Dermis microvascular lymphatic vessel endothelial cell (primary cell): ENCODE measurements at places on chromosomes 6 and 20. TPM values are rescaled to one million over a fixed set of nuclear protein-coding genes. Genes with fewer than 3 reads are reported as not detected.
A peak's percentile ranks its signal among the peaks of the same experiment; 100 is the strongest.

DNA sequence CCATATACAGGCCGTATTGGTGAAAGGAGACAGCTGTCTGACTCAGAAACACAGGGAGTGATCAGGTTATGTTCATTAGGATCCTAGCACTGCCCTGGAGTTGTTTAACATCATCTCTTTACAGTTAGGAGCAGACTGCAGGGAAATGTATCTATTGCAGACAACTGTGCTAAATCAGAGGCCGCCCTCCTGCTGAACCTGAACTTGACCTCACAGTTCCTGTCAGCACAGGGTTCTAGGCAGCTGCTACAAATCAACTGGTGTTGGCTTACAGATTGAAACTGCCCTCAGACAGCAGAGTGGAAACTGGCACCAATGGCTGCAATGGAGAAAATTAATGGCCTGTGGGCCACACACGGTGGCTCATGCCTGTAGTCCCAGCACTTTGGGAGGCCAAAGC, 3.7 kb upstream of the RPP40 start:
- DNase-seq: no peak

RIPOR2 gene
- 0.13 TPM in 2 replicates for total RNA-seq

DNA sequence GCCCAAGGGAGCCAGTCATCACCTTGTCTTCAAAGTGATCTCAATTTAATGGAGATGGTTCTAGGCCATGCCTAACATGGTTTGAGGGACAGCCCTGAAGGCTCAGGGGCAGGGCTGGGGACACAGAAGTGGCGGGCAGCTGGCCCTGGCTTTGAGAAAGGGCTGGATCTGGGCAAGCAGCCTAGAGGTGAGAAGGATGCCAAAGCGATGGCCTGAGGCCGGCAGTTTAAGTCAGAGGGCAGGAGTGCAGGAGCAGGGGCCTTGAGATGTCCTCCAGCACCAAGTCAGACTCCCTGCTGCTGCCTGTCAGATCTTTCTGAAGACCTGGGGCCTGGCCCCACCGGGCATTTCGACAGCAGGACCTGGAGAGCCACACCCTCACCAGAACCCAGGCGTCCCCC, 28.4 kb upstream of the APMAP start:
- no peak for DNase-seq

GRCh38 chr6:113971741-113972140, 793 bp upstream of the HDAC2 start:
- DNase-seq: no peak

- no peak for DNase-seq
Measured at GRCh38 chr20:18879262-18879661, 65.7 kb downstream of the SCP2D1 start.

CDKAL1 gene
- total RNA-seq: 15.3 and 17.8 TPM in 2 replicates

ERVFRD-1 gene
- total RNA-seq: under 0.01 TPM in 2 replicates

DNA sequence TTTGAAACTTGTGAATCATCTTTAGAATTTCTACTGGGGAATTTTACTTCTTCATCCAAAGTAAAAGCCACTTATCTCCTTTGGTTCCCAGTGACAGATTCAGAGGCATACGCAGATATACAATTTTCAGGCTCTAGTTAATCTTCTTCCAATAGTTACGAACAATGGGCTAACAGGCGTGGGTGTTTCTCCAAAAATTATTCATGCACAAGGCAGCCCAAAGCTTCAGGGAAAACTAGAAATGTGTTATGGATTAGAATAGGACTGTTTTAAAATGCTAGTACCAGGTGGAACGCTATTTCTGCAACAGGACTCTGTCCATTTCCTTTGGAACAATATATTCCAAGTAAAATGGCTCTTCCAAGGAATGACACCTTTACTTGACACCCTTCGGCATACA, 102.2 kb downstream of the ZNF217 start:
- DNase-seq: no peak

GRCh38 chr6:139248911-139249310, 42.9 kb downstream of the TXLNB start:
- no peak for DNase-seq

DNA sequence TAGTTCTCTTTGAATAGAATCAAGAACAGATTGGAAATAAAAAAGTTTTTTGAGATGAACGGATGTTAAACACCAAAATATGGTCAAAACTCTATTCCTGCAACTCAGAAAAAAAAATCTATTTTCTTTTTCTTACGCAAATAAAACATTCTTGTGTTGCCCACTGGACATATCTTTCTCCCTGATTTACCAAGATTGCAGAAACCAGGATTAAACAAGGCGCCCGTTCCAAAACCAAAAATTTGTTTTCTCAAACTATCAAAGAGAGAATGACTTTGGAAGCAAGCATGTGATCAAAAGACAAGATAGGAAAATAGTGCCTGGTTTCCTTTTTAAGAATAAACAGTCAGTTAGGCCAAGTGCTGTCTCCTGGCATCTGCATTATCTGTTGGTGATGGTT, 273.1 kb downstream of the CLIC5 start:
- no peak for DNase-seq

DNA sequence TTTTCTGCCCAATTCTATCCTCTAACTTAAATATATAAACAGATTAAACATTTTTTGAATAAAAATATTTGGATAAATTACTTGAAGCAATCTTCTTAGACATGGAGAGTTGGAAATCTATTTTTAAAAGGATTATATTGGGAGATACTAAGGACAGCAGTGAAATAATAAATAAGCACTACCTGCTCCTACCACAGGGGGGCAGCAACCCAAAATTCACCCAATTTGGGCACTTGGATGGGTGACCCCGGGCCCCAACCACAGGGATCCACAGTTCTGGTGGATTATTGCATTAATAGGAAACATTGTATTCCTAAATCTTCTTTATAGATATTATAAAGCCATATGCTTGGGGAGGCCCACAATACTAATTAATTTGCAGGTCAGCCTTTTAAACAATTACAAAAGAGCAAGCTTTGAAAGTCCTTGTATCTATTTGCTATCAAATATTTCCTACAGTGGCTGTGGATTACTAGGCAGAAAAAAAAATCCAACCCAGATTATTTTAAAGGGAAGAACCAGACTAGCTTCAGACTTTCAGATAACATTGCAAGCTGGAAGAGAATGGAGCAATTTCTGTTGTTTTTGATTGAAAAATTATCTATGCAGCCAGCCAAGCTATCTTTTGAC, 66.4 kb upstream of the PDE10A start:
- no peak for DNase-seq

DNA sequence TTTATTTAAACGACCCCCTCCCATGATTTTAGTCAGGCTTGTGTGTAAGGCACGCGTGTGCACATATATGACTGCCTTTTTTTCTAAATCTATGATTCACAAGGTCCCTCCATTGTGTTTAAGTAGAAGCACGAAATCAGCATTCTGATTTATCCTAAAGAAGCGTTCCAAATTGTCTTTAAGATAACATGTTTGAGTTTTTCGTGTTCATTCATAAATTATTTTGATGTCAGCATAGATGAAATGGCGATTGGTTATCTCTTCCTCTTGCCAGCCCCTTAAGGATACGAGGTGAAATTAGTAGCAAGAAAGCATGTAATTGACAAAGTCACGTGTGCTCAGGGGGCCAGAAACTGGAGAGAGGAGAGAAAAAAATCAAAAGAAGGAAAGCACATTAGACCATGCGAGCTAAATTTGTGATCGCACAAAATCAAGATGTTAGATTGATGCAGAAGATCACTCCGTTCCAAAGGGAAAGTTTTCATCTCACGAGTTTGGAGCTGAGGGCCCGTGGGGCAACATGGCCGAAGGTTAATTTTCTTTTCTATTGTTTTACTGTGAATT, at the start of gene LIN28B:
TSS of gene LIN28B (plus strand) at position 377 of the 564 bp plus-strand sequence. CDS start at position 521, 144 bp downstream.
- DNase-seq: no peak

DNA sequence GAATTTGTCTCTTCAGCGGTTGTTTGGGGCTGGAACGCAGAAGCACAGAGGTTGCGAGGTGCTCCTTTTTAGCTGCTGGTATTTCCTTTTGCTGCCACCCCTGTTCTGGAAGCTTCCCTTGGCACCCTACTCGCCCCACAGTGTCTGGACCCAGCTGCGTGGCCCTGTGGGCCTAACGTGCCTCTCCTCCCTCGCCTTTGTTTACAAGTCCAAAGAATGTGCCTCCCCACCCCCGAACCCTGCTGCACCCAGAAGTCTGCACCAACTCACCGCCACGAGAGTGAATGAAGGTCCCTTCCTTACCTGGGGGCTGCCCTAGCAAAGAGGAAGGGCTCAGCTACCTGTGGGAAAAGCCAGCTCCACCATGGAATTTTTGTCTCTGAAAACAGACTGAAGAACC, 139.7 kb upstream of the RPS6KA2 start:
- no peak for DNase-seq

GRCh38 chr6:39758905-39759605, 33.1 kb upstream of the DAAM2 start:
- no peak for DNase-seq

CYP24A1 gene
- total RNA-seq: not detected in 2 replicates

DNA sequence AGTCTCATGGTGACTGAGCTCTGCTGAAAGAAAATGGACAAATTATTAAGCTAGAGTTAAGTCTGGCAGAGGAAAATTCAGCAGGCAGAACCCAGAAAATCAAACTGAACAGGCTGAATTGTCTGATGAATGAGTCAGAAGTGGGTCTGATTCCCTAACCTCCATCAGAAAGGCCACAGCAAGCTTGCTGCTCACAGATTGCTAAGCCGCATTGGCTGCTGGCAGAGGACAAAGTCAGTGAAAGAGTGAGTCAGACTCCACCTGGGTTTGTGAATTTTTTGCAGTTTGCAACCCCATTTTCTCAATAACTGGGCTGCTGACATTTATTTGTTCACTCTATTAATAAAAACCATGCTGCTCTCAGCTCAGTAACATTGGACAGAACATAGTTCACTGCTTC, 191.3 kb downstream of the EPM2A start:
- DNase-seq: no peak

GRCh38 chr6:105194106-105194505, 14.3 kb upstream of the POPDC3 start:
- DNase-seq: no peak

- DNase-seq: no peak
Measured at GRCh38 chr20:24004471-24004870, 15.9 kb upstream of the GGTLC1 start.

DNA sequence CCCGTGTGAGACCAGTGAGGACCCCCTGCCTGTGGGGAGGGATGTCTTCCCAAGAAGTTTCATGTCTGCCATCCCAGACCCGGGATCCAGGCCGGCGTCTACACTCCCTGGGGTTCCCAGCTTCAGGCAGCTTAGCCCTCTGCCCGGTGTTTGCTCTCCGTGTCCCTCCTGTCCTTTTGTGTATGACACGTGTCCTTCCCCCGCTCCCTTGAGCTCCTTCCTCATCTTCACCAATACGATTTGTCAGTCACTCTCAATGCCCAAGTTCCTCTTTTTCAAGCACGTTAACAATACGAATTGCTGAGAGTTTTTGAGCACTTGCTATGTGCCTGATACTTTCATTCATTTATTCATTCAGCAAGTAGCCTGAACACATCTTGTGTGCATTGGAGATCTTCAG, 115.6 kb upstream of the PTPN1 start:
- no peak for DNase-seq

- no peak for DNase-seq
Measured at GRCh38 chr20:24441661-24442060, 27.8 kb upstream of the SYNDIG1 start.

DNA sequence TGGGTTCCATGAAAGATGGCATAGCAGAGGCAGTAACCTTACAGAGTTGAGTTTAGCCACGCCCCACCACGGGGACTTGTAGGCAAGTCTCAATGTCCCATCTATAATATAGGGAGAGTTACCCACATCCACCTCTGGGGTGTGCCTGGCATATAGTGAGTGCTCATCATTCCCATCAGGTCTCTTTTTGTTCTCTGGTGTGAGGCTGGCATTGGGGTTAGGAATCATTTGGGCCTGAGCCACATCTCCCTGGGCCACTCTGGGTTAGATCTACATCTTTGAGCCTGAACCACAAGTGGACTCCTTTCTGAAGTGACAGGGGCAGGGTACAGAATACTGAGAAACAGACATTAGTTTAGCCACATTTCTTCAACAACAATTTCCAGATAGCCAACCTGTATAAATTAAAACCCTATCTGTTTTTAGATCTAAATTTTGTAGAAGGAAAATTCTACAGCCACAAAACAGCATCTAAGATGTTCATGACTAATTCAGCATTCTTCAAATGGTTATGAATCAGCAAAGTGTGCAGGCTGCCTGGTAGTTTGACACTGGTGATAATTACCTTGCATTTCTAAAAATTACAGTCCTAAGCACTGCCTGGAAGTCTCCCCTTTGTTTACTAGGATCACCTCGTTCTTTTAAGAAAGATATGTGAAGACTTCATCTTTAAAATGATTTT, 20.1 kb downstream of the RNF24 start:
- no peak for DNase-seq

GRCh38 chr6:50816115-50816675, 2.5 kb upstream of the TFAP2B start:
- DNase-seq: peak; percentile 72

DNA sequence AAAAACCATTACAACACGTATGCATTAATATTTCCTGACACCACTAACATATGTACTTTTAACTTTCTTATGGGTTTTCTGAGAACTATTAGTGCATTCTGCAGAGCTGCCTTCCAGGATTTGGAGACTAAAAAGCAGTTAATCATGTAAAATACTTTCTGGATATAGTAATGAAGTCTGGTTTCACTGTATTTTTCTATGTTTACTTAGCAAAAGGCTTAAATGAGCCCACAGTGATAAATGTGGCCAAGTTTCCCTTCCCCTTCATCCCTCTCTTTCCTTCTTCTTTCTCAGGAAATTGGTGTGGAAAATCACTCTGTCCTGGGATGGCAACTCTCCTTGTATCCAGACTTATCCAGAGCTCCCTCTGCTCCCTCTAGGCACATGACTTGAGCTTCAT, 29.7 kb upstream of the ENPP1 start:
- no peak for DNase-seq

KIAA0408 gene
- total RNA-seq: not detected in 2 replicates

DNA sequence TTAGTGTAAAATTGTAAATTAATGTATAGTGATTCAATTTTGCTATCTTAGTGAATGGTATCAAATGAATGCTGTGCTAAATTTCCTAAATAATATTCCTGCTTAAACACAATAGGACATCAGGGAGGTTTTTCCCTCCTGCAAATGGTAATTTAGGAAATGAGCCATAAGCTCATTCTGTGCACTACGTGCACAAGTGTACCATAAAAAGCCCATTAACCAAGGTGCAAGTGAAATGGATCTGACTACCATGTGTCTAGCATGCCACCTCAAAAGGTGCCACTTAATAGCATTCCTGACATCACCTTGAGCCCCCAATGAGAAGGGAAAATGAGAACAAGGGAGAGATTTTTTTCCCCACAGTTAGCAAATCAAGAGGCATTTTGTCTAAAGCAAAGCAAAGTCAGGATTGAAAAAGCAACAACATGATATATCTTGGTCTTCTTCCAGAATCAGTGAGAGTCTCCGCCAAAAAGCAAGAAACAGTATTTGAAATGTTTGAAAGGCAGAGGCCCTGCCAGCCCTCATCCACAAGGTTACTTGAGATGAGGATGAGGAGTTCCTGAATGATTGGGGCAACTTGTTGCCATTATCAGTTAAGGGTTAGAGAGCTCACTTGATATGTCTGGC, 334.2 kb upstream of the RSPO3 start:
- no peak for DNase-seq

B3GAT2 gene
- not detected in 2 replicates for total RNA-seq

DNA sequence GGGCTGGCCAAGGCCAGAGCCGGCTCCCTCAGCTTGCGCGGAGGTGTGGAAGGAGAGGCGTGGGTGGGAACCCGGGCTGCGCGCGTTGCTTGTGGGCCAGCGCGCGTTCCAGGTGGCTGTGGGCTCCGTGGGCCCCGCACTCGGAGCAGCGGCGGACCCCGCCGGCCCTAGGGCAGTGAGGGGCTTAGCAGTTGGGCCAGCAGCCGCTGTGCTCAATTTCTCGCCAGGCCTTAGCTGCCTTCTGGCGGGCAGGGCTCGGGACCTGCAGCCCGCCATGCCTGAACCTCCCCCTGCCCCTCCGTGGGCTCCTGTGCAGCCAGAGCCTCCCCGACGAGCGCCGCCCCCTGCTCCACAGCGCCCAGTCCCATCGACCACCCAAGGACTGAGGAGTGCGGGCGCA, 108.4 kb downstream of the GMPR start:
- DNase-seq: no peak
